ENCODE measurements at places on chromosomes 3 and 15.

DNA sequence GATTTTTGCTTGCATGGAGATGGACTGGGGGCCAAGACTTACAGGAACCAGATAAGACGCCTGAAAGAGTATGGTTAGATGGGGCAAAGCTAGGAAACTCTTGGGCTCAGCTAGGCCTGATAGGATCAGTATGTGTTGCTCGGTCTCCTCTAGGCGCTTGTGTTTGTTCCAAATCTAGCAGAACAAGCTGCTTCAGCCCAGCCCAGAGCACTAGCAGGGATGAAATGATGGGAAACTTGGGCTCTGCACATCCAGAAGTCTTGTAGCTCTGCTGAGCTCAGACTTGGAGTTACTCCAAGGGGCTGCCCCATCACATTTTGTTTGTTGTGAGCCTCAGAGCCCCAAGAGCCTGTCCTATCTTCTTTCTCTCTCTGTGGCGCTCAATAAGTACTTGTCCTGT is 34.7 kb downstream of the FOXL2 start:
- no peak for DNase-seq

GRCh38 chr15:80823120-80823519 is 44.0 kb downstream of the CEMIP start:
- no peak for DNase-seq

GRCh38 chr3:15092686-15093085 is 6.3 kb downstream of the RBSN start:
- DNase-seq, result no peak

DNA sequence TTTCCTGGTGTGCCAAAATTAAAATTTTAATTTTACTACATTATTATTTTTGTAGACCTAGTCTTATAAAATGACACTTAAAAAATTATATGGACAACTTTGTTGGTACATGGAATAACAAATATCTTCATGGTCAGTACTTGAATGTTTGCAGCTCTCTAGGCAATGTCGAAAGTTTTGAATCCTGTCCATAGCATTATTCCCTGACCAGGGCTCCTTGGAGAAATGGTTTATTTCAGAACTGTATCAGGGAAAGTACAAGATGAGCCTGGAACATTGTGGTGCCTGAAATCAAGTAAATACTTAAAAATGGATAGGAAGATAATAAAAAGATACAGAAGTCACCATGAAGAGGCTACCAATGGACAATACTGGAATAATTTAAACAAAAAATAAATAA is 47.6 kb downstream of the ALDH1A2 start:
- DNase-seq, result no peak

DNA sequence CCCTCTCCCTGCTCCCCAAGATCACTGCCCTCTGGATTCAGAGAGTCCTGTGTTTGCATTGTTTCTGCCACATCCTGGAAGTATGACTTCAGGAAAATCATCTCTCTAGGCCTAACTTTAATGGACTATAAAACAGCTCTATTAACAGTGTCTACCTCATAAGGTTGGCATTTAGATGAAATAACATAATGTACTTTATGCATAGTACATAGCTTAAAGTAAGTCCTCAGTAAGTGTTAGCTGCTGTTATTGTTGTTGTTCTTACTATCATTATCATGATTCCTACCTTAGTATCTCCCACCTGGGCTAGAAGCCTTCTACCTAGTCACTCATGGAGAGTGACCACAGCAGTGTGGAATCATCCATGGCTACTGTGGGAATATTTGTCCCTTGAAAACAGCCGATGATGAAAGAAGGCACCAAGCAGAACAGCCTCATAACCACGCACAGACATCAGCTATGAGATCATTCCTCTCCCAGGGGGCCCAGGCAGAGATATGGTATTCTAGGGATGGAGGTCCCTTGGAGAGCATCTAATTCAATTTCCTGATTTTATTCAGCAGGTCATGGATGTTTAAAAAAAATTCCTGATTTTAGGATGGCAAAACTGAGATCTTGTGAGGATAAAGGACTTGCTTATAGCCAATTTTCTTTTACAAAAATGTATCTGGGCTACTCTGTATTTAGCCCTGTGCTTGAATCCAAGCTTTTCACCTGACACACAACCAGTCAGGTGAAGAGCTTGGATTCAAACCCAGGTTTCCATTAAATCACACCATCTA is 1.9 kb downstream of the FSD2 start:
- DNase-seq, result no peak

- no peak for DNase-seq
These were observed 206.0 kb upstream of the SEMA6D start for GRCh38 chr15:47511261-47511660.

- DNase-seq, result no peak
These were observed 43.8 kb downstream of the FRMD4B start for GRCh38 chr3:69342074-69342473.

GRCh38 chr3:97932387-97932801 is 39.8 kb downstream of the RIOX2 start:
- DNase-seq, result no peak

DNA sequence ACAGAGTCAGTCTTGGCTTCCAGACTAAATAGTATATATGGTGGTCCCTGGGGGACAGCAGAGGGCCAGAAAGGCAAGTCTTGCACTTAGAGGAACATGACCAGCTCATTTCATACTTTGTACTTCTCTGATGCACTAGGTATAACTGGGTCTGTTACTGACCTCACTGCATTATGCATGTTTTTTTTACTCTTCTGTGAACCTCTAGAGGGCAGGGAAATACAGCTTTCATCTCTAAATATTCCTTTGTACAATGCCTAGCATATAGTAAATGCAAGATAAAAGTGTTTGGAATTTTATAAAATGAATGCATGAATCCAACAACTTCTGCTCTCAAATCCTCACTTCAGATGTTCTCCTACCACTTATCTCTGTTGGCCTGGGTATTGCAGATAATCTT is 23.4 kb upstream of the ARL14 start:
- no peak for DNase-seq

DNA sequence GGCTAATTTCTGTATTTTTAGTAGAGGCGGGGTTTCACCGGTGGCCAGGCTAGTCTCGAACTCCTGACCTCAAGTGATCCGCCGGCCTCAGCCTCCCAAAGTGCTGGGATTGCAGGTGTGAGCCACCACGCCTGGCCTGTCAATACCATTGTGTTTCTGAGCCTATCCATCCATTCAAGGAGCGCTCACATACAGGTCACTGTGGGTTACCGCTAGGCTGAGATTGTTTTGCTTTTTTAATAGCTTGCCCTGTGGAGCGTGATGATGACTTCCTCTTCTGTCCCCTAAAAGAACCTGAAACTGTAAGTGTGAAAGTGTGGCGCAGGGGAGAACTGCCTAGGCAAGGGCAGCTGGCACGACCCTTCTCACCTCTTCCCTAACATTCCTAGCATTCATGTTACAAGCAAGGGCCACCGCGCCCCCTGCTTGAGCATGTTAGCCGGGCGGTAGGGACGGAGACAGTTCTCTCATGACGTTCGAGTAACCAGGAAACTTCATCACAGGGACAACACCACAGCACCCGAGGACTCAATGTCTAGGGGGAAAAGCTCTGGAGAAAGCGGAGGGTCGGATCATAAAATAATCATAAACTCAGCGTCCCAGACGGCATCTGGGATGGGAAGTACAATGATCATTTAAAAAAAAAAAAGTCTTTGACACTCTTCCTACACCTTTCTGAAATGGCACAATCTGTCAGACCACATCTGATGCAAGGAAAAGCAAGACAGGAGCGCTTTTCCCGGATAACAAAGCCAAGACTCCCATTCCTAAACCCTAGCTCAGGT is 790 bp downstream of the LAMP3 start:
- no peak for DNase-seq

GRCh38 chr15:63039811-63040210 is 2.7 kb upstream of the TPM1 start:
- DNase-seq, result no peak

DNA sequence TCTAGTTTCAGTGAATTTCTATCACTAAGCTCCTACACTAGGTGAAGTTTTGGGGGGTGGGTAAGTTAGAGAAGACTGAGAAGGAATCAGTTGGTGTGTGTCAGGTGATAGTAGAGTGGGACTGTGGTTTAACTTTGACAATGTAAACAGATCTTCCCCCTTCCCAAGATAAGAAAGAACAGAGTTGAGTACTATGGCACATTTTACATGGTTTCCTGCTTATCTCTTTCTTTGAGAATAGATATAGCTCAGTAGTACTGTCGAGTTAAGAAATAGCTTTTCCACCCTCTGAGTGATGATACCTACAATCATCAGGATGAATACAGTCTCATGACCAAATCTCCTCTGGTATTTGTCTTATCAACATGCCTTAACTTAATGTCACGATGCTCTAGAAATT is 42.8 kb downstream of the GAP43 start:
- no peak for DNase-seq

GRCh38 chr15:80703965-80704364 is 8.9 kb downstream of the ABHD17C start:
- DNase-seq, result no peak

GRCh38 chr15:59825901-59826300 is 136.8 kb upstream of the BNIP2 start:
- no peak for DNase-seq

- DNase-seq, result peak; percentile 27
These were observed 1435.2 kb upstream of the CADM2 start for GRCh38 chr3:83523470-83524073.

DNA sequence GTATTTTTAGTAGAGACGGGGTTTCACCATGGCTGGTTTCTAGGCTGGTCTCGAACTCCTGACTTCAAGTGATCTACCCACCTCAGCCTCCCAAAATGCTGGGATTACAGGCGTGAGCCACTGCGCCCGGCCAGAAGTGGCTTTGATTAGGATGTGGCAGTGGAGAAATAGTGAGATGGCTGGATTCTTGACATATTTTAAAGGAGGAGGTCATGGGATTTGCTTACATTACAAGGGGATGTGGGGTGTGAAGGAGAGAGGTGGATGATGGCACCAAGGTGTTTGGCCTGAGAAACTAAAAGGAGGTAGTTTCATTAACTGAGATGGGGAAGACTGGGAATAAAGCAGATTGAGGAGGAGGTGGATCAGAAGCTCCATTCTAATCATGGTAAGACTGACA is 15.0 kb upstream of the LTF start:
- DNase-seq, result no peak

GRCh38 chr3:81728766-81729544 is 32.5 kb downstream of the GBE1 start:
- peak; percentile 14 for DNase-seq

DNA sequence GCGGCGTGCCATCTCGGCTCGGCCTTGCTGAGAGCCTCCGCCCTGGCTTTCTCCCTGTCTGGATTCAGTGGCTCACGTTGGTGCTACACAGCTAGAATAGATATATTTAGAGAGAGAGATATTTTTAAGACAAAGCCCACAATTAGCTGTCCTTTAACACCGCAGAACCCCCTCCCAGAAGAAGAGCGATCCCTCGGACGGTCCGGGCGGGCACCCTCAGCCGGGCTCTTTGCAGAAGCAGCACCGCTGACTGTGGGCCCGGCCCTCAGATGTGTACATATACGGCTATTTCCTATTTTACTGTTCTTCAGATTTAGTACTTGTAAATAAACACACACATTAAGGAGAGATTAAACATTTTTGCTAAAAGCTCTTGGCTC is 54.1 kb downstream of the PLXNA1 start:
- no peak for DNase-seq

DNA sequence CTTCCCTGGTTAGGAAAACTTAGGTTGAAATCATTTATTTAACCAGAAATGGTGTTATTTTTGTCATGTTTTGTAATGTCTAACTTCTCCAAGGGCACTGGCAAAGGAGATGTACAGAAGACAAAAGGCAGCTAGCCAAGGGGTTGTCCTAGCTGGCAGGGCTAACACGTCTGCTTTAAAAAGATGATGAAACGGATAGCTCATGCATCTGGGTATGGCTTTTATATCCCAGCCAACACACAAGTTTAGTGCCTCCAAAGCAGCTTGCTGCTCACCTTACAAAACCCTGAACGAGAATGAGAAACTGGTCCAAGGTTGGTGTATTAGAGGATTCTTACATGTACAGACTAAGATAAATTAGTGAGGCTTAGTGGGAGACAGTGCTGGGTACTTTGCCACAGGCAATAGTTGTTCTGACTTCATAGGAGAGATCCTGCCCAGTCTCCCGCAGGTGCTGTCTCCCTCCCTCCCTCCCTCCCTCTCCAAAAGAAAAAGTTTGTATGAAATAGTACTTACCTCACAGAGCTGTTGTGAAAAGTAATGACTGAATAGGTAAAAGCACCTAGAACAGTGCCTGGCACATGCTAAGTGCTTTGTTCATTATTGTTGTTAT is 47.8 kb downstream of the KCNMB2 start:
- peak; percentile 8 for DNase-seq

DNA sequence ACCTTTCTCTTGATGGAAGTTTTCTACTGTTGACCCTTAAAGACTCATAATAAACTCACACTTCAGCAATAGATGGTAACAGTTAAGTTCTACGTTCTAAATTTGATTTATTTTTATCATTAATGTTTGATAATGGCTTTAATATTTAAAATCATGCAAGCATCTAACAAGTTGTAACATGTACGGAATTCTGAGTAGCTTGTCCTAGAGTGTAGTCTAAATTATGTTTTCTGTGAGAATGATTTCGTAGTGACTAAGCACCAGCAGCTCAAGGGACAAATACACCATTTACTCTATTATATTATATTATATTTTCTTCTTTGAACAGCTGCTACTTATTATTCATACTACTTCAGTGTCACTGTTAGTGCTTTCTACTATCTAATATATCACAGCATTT is 345.6 kb downstream of the NLGN1 start:
- DNase-seq, result no peak

DNA sequence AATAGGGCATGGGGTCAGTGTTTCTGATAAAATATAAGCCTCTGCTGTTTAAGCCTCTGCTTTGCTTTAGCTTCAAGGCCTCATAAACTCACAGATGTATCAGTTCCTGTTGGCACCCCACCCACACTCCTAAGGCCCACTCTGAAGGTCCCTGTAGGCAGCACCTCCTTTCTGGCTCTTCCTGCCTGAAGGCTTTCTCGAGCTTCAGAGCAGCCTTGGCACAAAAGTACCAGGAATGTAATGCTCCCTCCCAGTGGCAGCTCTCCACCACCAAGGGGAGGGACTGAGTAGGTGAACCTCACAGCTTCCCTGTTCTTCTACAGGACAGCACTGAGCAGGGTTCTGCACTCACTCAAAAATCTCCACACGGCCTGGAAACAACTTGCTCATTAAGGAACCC is 102.2 kb downstream of the ABHD5 start:
- DNase-seq, result no peak

DNA sequence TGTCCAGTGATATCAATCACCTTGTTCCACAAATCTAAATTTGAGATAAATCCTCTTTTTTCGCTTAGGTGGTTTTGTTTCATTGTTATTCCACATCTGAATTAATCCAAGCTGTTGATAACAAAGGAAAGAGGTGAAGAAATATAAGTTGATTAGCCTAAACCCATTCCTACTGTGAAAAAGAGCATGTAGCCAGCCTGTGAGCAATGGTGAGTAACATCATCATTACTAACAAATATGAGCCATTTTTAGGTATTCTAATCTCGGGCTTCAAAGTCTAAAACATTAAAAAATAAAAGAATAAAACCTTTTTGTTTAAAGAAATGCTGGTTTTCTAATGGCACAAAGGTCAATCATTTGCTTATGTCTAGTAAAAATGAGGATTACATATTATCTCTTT is 52.1 kb upstream of the P3H2 start:
- DNase-seq, result no peak

All from fibroblast of the conjunctiva (primary cell).